ENCODE measurements at places on chromosomes 7 and 10. TPM values are rescaled to one million over a fixed set of nuclear protein-coding genes. Genes with fewer than 3 reads are reported as not detected.

VKORC1L1 gene
- 15.3 TPM for polyA plus RNA-seq

ENO4 gene
- not detected for polyA plus RNA-seq

TMEM254 gene
- 39.0 TPM for polyA plus RNA-seq

TMEM273 gene
- not detected for polyA plus RNA-seq

CYP26C1 gene
- polyA plus RNA-seq = not detected

TAS2R41 gene
- polyA plus RNA-seq = not detected

DNAAF5 gene
- polyA plus RNA-seq = 11.9 TPM

GLI3 gene
- not detected for polyA plus RNA-seq

DPYSL4 gene
- 2.1 TPM for polyA plus RNA-seq

MARVELD1 gene
- polyA plus RNA-seq = 0.08 TPM

LRRD1 gene
- polyA plus RNA-seq = not detected

TOMM7 gene
- 369 TPM for polyA plus RNA-seq

SND1 gene
- 110 TPM for polyA plus RNA-seq

AKR1C4 gene
- 1.3 TPM for polyA plus RNA-seq

Measured in HepG2 (cell line).